ENCODE measurements at places on chromosomes 1 and 21.

DNA sequence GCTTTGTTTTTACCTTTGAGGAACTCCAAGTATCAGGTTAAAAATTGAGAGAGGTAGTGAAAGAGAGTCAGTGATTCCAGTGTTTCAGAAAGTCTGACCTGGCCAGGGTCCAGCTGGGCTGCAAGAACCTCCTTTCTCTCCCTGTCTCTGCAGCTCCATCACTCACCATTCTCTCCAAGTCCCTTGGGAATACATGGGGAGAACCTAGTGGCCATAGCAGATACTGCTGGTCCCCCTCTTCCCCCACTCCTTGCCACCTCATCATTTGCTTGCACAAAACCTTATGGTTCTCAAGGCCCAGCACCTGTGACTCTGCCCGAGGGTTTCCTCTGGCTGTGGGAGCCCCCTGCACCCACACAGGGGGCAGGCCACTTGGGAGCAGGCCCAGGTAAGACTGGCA, 279.5 kb downstream of the KIF26B start:
- DNase-seq: no peak

DNA sequence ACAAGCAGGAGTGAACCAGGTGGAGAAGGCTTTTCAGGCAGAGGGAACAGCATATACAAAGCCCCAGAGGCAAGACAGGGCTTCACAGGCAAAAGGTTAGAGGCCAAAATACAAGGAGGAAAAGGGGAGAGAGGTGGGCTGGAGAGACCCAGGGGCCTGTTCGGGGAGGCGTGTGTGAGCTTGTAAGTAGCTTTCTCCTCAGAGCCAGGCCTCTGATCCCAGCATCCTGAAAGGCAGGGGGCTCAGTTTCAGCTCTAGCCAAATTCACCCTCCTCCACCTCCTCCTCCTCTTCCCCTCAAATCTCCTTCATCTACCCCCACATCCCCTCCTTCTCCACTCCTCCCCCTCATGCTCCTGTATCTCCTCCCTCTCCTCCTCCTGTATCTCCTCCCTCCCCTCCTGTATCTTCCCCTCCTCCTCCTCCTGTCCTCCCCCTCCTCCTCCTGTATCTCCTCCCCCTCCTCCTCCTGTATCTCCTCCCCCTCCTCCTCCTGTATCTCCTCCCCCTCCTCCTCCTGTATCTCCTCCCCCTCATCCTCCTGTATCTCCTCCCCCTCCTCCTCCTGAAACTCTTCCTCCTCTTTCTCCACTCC, 148.6 kb downstream of the ST6GALNAC5 start:
- DNase-seq: no peak

- DNase-seq: no peak
Measured at GRCh38 chr1:2031546-2032540, 12.7 kb downstream of the GABRD start.

GRCh38 chr1:185600641-185601040, 133.6 kb upstream of the HMCN1 start:
- no peak for DNase-seq

DNA sequence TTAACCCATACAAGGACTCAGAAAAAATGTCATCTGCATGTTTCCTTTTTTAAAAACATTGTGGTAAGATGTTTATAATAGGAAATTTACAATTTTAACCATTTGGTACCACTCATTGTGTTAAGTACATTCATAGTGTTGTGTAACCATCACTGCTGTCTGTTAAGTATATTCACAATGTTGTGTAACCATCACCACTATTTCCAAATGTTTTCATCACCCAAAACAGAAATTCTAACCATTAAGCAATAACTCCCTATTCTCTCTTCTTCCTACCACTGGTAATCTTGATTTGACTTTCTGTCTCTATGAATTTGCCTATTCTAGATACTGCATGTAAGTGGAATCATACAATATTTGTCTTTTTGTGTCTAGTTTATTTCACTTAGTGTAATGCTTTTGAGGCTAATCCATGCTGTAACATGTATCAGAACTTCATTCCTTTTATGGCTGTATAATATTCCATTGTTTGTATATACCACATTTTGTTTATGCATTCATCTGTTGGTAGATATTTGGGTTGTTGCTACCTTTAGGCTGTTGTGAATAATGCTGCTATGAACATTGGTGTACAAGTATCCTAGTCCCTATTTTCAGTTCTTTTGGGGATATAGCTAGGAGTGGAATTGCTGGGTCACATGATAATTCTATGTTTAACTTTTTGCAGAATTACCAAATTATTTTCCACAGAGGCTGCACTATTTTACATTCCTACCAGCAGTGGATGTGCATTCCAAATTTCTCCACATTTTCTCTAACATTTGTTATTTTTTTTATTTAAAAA, 14.1 kb downstream of the HIPK1 start:
- no peak for DNase-seq

DNA sequence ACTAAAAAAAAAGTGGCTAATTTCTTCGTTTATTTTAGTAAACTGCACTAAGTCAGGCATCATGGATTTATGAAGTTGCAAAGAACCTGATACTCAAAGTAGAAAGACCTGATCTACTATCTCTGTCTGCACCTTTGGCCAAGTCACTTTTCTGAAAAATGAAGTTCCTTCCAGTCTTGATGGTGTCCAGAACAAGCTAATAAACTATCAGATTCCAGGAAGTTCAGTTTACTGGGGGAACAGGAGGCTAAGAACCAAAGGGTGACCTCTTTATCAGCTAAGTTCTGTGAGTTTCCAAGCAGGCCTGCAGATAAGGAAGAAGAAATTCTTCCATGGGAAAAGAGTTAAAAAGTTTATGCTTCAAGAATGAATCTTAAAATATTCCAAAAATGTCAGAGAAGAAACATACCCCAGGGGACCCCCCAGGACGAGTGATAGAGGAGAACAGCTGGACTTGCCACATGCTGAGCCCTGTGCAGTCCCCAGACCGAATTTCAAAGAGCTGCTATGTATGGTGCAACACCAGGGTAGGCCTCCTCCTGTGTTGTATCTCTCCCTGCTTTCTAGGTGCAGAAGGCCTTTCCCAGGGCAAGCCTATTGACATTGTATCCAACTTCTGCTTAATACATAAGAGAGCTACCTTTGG, 72.8 kb upstream of the FGGY start:
- DNase-seq: no peak

- no peak for DNase-seq
Measured at GRCh38 chr1:214621236-214621635, 18.2 kb downstream of the CENPF start.

GRCh38 chr1:56644919-56645676, at the start of gene PRKAA2:
TSS of gene PRKAA2 (plus strand) at chr1:56645314. CDS start at chr1:56645388, 74 bp downstream.
- no peak for DNase-seq

- DNase-seq: no peak
Measured at GRCh38 chr1:8217011-8217711, 100.8 kb upstream of the SLC45A1 start.

DNA sequence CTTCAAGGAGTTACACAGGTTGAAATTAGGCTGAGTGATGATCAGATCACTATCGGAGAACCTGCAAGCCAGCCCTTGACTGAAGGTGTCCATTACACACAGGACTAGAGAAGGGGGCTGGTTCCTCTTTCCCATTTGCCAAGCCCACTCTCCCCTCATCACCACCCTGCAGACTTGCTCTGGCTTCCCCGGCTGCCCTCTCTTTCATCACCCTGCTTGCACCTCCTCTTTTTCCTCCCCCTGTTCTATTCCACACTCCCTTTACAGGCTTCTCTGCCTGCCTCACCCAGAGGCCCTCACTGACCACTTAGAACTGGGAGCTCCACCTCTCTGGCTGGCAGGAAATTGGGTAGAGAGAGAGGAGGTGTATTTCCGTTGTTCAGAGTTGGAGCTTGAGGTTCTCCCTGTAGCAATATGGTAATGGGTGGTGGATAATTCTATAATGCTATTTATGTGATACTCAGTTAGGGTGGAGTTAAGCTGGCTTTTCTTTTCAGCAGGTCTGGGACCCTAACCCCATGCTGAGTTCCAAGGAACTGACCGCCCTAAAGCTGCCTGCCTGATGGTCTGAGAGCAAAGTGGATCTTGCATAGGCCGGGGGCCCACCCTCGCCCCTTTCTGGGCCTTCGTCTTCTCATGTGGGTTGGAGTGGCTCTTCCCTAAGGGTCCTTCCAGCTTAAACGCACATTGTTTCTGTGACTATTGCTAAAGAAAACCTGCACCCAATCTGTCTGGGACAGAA, 111.8 kb upstream of the ADAR start:
- no peak for DNase-seq

- no peak for DNase-seq
Measured at GRCh38 chr1:36016686-36017085, 67.2 kb upstream of the TEKT2 start.

DNA sequence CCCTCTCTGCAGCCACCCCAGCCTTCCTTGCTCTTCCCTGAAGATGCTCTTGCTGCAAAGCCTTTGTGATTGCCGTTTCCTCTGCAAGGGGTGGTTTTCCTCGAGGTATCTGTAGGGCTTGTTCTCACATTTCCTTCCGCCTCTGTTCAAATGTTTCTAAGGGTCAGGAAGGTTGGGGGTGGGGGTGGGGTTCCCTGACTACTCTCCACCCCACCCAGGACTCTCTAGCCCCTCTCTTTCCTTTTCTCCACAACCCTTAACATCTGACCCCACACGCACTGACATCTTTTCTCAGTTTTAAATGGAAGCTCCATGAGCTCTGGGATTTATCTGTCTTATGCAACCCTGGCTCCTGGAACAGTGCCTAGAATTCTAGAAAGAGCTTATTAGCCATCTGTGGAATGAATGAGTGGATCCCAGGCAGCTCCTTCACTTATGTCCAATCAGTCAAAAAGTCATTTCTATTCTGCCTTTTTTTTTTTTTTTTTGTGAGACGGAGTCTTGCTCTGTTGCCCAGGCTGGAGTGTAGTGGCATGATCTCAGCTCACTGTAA, 27.3 kb upstream of the ZNF362 start:
- no peak for DNase-seq

DNA sequence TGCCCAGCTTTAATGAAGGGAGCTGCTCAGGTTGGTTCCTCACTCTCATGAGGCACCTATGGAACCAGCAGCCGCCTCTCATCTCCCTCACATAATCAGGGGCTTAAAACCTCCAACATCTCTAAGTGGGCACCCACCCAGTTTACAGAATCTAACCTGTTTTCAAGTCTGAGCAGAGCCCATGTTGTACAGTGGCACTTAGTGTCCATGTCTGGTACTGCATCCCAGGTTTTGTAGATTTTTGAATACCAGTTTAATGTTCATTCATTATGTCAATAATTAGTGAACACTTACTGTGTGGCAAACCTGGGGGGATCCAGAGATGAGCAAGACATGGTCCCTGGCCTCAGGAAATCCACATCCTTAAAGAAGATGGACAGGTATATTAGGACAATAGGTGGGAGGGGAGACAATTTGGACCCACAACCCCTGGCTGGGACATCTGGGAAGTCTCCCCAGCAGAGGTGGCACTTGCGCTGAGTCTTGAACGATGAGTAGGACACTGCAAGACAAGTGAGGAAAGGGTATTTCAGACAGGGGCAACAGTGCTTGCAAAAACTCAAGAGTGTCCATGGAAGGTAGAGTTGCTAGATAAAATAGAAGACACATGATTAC, 83.3 kb downstream of the LACTBL1 start:
- no peak for DNase-seq

DNA sequence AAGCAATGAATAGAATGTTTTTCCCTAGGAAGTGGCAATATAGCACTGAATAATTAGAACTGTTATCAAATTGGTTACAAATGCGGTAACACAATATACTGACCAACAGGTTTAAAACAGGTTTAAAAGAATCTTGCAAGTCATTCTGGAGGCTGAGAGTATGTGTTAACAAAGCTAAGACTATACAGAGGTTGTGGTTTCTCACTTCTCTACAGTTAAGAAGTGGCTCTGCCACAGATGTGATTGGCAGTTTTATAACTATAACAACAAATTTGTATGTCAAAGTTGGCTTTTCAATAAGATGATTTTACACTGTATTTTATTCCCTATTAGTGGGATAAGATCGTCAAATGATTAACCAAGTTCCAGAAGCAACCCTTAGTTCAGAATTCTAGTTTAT, 7.1 kb downstream of the ANGEL2 start:
- DNase-seq: no peak

DNA sequence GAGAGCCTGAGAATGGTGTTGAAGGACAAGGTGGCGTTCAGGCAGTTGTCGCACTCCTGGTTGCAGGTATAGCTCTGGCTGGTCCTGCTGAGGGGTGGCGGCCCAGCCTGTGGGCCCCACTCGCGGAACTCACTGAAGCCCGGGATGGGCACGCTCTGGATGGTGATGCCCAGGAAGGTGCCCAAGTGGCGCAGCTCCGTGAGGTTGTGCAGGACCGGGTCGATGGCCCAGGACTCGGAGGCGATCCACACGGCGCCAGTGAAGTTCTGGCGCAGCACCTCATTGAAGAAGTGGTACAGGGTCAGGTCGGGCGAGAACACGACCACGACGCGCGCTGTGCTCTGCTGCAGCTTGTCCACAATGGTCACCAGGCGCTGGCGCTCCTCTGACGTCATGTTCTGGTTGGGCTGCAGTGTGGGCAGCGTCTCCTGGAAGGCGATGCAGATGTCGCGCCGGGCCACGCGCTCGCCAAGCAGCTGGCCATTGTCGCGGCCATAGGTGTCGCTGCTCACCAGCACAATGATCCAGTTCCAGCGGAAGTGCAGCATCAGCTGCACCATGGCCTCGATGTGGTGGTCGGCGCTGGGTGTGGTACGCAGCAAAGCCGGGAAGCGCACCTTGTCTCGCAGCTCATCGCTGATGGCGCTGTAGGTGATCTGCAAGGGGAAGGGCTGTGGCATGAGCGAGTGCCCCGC, 5.0 kb downstream of the TAS1R2 start:
- no peak for DNase-seq

DNA sequence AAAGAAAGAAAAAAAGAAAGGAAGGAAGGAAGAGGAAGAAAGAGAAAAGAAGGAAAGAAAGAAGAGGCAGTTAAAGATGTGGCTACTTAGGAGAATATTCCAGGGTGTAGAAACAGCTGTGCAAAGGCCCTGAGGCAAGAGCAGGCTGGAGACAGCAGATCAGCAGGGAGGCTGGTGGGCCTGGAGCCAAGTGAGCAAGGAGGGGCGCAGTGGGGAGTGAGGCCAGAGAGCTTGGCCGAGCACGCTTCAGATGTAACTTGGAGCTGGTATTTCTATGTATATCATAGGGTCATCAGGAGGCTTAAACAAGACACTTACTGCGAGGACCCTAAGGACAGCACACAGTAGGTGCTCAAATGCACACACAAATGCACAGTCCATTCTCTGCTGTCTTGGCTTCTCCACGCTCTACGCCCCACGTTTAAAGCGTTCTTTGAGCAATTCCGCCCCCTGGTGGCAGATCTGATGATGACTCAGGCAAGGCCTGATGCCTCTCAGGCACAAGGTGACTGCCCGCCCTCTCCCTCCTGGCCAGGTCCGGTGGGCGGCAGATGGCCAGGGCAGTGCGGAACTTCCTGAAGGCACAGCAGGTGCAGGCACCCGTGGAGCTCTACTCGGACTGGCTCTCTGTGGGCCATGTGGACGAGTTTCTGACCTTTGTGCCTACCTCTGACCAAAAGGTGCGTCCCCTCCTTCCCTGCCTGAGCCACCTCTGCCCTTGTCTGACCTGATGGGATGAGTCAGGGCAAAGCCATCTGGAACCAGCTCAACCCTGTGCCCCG, 11.9 kb upstream of the PADI3 start:
- peak; percentile 63 for DNase-seq
